Placental pericyte (primary cell): ENCODE measurements at places on chromosomes 7 and 10. TPM values are rescaled to one million over a fixed set of nuclear protein-coding genes. Genes with fewer than 3 reads are reported as not detected.

RTKN2 gene
- 0.44 and 7.2 TPM in 2 replicates for total RNA-seq

LRIT1 gene
- total RNA-seq: not detected in 2 replicates

CALHM1 gene
- total RNA-seq: not detected in 2 replicates

GATA3 gene
- 0.29 TPM in 1 of 2 replicates, not detected in the other for total RNA-seq

BTBD16 gene
- not detected in 2 replicates for total RNA-seq

THNSL1 gene
- 1.3 and 1.9 TPM in 2 replicates for total RNA-seq

TEX36 gene
- not detected in 2 replicates for total RNA-seq

EVX1 gene
- total RNA-seq: not detected in 2 replicates

MYL10 gene
- total RNA-seq: not detected in 2 replicates

PON3 gene
- total RNA-seq: not detected in 2 replicates

HOXA5 gene
- total RNA-seq: under 0.01 and 3.4 TPM in 2 replicates

ANKRD22 gene
- not detected in 2 replicates for total RNA-seq

PNLIP gene
- not detected in 2 replicates for total RNA-seq

AKR1C8 gene
- total RNA-seq: not detected in 2 replicates
